HFF-Myc (cell line): ENCODE measurements at places on chromosomes 2 and 18.

DNA sequence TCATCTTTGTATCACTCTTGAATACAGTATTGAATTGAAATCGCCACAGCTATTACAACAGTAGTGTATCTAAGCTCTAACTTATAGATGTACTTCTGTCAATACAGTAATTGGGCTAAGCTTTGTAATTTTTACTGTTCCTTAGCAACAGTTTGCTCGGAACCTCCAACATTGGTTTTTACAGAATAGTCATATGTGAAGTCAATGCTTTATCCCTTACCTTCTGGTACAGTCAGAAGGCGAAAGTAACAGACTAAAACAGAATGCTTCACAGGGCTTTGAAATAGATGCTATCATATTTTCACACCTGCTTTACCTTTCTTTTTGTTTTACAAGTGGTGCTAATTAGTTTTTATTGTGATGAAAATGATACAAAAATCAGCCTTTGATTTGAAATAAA is 46.9 kb upstream of the CYP20A1 start:
- no peak for DNase-seq

GRCh38 chr2:881204-881918 is 69.3 kb upstream of the SNTG2 start:
- no peak for DNase-seq

- DNase-seq = no peak
These were observed 26.1 kb upstream of the REG3G start for GRCh38 chr2:78999406-78999805.

GRCh38 chr2:202831242-202832220 is 40.0 kb downstream of the ICA1L start:
- DNase-seq = peak; percentile 70

GRCh38 chr2:175854129-175854528 is 147.9 kb downstream of the LNPK start:
- DNase-seq = no peak

- DNase-seq = no peak
These were observed 49.3 kb downstream of the TNP1 start for GRCh38 chr2:216810399-216811160.

DNA sequence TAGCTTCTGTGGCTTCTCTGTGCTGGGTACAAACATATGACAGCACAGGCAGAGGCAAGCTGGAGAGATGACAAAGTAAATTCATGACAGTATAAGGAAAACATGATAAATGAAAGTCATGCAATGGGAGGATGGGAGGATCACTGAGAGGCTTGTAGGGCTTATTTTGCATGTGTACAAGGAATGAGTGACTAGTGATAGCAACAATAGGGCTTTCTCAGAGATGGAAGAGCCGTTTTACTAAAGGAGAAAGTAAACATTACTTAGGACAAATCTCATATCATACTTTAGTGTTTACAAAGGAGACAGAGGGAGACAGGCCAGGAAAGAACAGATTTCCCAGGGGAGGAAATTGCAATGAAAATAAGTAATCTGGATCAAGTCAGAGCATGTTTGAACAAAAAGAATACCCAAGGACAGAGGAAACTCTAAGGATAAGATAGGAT is 82.5 kb upstream of the RBMS1 start:
- DNase-seq = no peak

- DNase-seq = no peak
These were observed 14.4 kb downstream of the HYCC2 start for GRCh38 chr2:201057087-201057521.

GRCh38 chr2:54845514-54845913 is 122.1 kb downstream of the EML6 start:
- no peak for DNase-seq

DNA sequence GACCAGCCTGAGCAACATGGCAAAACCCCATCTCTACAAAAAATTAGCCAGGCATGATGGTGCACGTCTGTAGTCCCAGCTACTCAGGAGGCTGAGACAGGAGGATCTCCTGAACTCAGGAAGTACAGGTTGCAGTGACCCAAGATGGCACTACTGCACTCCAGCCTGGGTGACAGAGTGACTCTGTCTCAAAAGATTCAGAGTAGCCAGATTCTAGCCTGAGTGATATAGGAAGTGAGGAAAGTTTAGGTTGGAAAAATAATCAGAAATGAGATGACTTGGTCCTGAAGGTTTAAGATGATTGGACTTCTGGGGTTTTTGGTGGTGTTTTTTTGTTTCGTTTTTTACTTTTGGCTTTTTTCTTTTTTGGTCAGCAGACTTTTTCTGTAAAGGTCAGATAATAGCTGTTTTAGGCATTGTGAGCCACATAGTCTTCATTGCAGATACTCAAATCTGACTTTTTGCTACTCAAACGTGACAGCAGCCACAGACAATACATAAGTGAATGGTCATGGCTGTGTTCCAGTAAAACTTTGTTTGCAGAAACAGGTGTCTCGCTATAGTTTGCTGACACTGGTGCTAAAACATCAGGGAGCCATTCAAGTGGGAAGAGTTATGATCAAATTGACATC is 104.1 kb upstream of the UBXN4 start:
- DNase-seq = no peak

DNA sequence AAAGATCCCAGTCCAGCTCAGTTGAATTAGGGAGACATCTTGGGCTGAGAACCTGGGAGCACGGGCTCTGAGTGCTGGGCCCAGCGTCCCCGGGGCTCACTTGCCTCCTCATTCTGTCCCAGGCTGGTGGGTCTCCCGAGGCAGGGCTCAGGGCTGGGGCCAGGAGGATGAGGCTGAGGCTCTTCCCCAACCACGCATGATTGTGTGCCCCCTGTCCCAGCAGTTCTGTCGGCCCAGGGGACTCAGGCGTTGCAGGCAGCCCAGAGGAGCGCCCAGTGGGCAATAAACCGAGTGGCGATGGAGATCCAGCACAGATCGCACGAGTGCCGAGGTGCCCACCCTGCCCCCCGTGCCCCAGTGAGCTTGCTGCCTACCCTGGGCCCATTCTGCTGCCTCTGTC is 910 bp downstream of the PRSS56 start:
- no peak for DNase-seq

GRCh38 chr2:33064349-33064801 is 117.6 kb downstream of the LTBP1 start:
- DNase-seq = no peak

- peak; percentile 89 for DNase-seq
These were observed 82.5 kb downstream of the TCF7L1 start for GRCh38 chr2:85215448-85216401.

GRCh38 chr18:65049586-65049985 is 701.2 kb upstream of the CDH7 start:
- DNase-seq = no peak

DNA sequence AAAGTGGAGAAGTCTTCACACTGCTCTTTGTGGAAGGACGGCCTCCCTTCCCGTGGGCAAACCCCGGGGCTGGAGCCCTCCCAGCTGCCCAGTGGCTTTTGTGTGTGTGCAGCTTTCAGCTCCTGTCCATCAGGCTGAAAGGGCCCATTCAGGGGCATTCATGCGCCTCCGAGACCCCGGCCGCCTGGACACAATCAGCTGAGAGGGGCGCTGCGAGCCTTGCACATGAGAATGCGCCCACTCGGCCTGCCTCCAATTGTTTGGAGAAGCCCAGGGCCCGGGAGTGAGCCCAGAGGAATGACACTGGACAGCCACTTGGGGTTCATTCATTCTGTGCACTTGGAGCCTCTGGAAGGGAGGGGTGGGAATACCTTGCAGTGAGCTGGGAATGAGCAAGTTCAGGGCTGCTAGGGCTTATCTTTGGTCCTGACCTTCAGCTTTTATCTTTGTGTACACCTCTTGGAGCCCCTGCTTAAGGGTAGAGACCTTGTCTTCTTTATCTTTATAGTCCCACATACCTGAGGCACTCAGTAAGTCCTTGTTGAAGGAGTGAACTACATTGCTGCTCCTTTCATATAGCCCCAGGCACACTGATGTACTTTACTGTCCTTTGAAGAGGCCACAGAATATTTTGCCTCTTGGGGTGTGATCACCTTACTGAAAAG is 56.5 kb downstream of the TCF7L1 start:
- no peak for DNase-seq

DNA sequence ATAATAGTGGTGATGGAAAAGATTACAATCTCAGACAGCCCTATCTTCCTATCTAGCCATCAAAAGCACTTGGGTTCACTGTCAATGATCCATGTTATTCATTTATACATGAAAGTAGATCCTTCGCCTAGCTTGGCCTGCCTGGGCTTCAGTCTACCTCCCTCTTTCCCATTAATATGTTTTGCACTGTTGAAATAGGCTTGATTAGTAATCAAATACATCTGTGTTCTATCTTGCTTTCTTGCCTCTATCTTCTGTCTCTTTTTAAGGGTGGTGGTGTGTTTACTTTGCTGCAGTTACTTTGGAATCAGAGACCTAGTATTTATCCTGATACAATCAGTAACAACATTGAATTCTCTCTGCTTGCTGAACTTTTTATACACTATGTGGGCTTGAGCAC is 521.2 kb downstream of the TNS1 start:
- no peak for DNase-seq

GRCh38 chr2:49177194-49177593 is 22.9 kb upstream of the FSHR start:
- no peak for DNase-seq

DNA sequence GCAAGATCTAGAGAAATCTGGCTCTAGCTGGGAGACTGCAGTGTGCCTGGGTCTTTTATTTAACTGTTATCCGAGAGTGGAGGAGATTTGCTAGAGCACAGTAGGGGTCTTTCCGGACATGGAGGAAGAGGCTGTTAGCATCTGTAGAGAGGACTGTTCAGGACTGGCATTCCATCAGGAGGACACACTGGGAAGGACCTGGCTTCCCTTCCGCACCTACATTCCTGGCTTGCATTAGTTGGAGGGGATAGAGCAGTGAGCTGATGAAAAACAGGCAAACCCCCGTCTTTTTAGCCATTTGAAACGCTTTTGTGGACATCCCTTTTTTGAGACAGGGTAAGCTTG is 874 bp upstream of the PIEZO2 start:
- no peak for DNase-seq

GRCh38 chr18:31658670-31659575 is 25.5 kb downstream of the B4GALT6 start:
- no peak for DNase-seq

DNA sequence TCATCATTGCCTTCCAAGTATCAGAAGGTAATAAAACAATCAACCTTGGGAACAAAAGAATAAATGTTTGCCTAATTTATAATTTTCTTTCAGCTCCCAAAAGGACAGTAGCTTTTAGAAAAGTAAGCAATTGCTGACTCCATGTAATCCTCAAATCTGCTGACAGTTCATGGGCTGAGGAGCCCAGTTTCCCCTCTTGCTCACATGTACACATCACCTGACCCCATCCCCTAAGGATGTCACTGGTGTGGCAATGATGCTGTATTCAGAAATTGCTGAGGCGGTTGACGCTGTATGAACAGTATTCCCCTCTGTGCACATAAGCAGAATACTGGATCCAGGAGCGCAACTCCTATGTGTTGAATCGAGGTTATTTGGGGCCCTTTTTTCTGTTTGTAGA is 56.1 kb upstream of the LYPD1 start:
- DNase-seq = no peak

DNA sequence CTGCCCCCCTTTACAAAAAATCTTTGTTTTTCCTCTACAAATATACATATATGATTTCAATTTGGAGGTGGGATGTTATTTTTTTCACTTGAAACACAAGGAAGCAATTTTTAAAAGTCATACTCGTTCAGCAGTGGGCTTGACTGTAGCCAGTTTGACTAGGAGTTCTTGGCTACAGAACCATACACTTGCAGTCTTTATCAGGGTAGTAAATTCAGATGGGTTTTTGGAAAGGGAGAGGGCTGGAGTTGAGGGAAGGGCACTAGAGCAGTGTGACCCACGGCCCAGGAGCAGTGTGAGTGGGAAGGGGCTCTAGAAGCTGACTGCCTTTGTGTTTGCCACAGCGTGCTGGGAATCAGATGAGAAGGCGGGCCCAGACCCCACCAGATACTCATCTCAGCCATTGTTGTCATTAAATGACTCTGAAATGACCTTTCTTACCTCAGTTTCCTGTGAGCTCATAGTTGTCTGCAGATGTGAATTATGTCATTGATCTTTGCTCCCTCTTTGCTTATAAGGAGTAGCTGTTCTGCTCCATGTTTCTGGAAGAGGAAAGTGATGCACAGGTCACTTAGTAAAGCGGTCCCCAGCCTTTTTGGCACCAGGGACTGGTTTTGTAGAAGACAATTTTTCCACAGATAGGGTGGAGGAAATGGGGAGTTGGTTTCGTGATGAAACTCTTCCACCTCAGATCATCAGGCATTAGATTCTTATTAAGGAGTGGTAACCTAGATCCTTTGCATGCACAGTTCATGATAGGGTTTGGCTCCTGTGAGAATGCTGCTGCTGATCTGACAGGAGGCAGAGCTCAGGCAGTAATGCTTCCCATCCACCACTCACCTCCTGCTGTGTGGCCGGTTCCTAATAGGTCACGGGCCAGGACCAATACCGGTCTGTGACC is 116.8 kb downstream of the SPTBN1 start:
- DNase-seq = no peak

GRCh38 chr18:73079920-73080319 is 212.1 kb upstream of the NETO1 start:
- no peak for DNase-seq

GRCh38 chr18:56321470-56321869 is 316.9 kb downstream of the TXNL1 start:
- DNase-seq = no peak

DNA sequence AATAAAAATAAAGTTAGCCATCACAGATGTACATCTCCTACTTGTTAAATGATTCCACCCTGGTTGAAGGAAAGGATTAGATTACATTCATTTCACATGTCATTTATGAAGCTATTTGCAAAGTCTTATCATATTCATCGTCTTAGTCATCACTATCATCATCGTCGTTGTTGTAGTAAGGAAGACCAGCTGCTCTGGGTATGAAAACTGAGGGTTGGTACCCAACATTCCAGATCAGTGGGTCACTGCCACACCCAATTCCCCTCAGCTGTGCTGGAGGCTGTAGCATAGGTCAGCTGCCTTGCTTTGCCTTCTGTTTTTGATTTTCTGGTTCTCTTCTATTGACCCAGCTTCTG is 20.9 kb upstream of the CCBE1 start:
- peak; percentile 86 for DNase-seq

GRCh38 chr2:36889795-36890194 is 76.5 kb downstream of the STRN start:
- peak; percentile 89 for DNase-seq

- no peak for DNase-seq
These were observed 3.5 kb upstream of the KLF11 start for GRCh38 chr2:10039658-10040410.

GRCh38 chr2:240327566-240327965 is 107.9 kb upstream of the GPC1 start:
- DNase-seq = no peak
